ENCODE measurements at places on chromosomes 7 and 10.

- DNase-seq, result no peak
These were observed 71.7 kb downstream of the TAF3 start for GRCh38 chr10:7889947-7890542.

GRCh38 chr10:112649822-112650152 is 202.8 kb downstream of the VTI1A start:
- no peak for DNase-seq

GRCh38 chr10:101331956-101332355 is 22.0 kb upstream of the BTRC start:
- no peak for DNase-seq

GRCh38 chr7:21476429-21476828 is 48.5 kb downstream of the SP4 start:
- DNase-seq, result no peak

DNA sequence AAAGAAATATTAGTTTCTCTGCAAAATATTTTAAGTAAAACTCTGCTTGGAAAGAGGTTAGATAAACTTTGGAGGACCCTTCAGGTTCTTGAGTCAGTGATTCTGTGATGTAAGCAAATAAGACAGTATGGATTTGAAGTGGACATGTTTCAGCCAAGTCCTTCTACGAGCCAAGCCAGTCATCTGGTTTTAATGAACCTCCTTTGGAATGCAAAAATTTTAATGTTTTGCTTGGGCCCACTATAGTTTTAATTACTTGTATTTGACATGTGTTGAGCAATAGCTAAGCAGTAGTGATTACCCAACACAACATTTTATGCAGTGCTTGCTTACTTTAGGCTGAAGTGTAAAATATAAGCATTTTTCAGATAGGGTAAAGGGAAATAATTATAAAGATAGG is 296.3 kb upstream of the SEMA3D start:
- no peak for DNase-seq

- DNase-seq, result peak; percentile 82
These were observed 72.8 kb upstream of the ZNF722 start for GRCh38 chr7:63925626-63926460.

- DNase-seq, result no peak
These were observed 6.9 kb downstream of the GRB10 start for GRCh38 chr7:50775836-50776235.

- no peak for DNase-seq
These were observed 568.7 kb upstream of the LRRN3 start for GRCh38 chr7:110522061-110522760.
